ENCODE measurements at places on chromosomes 1 and 21.

DNA sequence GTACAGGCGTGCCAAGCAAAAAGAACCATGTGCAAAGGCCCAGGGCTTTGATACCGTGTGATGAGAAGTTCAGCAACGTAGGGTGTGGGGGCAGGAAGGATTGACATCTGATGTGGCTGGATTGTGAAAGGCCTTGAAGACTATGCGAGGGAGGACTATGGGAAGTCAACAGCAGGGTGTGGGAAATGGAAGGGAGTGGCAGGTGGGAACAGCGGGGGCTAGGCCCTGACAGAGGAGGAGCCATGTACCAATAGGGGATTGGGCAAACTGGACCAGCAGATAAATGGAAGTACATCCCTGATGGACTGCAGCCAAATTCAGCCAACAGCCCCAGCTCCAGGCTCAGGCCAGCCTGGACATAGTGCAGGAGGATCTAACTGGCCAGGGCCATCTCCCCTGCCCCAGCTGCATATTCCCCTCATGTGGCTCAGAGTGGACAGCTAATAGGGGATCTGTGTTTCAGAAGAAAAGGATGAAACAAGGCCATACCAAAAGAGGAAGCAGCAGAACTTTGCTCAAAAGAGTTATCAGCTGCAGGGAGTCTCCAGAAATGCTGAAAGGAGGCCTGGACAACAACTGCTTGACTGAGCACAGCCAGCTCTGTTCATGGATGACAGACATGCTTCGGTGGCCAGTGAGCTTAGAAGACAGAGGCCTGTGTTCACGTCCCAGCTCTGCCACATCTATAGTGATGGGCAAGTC, 140.2 kb upstream of the SGIP1 start:
- no peak for DNase-seq

- DNase-seq, result no peak
Observed at GRCh38 chr1:31515056-31515775, 61.1 kb upstream of the TINAGL1 start.

GRCh38 chr1:89310976-89311375, 38.3 kb upstream of the GBP5 start:
- no peak for DNase-seq

- no peak for DNase-seq
Observed at GRCh38 chr21:41794600-41794999, 27.7 kb upstream of the RIPK4 start.

GRCh38 chr1:63601912-63602311, 8.7 kb downstream of the PGM1 start:
- no peak for DNase-seq

GRCh38 chr21:36162631-36163030, 6.0 kb downstream of the DOP1B start:
- DNase-seq, result no peak

DNA sequence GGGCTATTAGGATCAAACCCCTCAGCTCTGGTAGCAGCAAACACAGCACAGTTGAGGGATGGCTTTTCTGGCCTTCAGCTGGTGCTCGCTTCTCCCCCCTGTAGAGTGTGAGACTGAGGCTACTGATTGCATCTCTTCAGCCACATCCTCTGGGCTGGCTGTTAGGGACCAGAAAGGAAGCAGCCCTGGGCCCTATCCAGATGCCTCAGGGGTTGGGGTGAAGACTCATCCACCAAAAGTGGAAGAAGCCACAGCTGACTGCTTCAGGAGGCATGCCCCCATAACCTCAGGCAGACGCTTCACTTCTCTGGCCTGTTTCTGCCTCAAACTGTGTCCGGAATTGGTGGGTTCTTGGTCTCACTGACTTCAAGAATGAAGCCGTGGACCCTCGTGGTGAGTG, 6.2 kb upstream of the TMEM200B start:
- no peak for DNase-seq

GRCh38 chr1:15192916-15193550, 39.5 kb downstream of the TMEM51 start:
- no peak for DNase-seq

All from HuH-7 (cell line).